ENCODE measurements at places on chromosomes 1 and 21.

- DNase-seq: no peak
These were observed 749 bp downstream of the SEC16B start for GRCh38 chr1:177969109-177969508.

- no peak for DNase-seq
These were observed 87.5 kb upstream of the RUNX3 start for GRCh38 chr1:25017436-25018109.

GRCh38 chr21:41630917-41631316 lies 123.0 kb upstream of the TMPRSS2 start:
- no peak for DNase-seq

- no peak for DNase-seq
These were observed 49.2 kb downstream of the SLC37A1 start for GRCh38 chr21:42562816-42563215.

- no peak for DNase-seq
These were observed 110.6 kb upstream of the PLPPR5 start for GRCh38 chr1:99115231-99115630.

- DNase-seq: no peak
These were observed 14.8 kb downstream of the AVPR1B start for GRCh38 chr1:206102292-206102936.

- no peak for DNase-seq
These were observed 200.4 kb downstream of the FOXD2 start for GRCh38 chr1:47638240-47638639.

GRCh38 chr1:91803123-91803522 lies 82.8 kb downstream of the TGFBR3 start:
- DNase-seq: no peak

DNA sequence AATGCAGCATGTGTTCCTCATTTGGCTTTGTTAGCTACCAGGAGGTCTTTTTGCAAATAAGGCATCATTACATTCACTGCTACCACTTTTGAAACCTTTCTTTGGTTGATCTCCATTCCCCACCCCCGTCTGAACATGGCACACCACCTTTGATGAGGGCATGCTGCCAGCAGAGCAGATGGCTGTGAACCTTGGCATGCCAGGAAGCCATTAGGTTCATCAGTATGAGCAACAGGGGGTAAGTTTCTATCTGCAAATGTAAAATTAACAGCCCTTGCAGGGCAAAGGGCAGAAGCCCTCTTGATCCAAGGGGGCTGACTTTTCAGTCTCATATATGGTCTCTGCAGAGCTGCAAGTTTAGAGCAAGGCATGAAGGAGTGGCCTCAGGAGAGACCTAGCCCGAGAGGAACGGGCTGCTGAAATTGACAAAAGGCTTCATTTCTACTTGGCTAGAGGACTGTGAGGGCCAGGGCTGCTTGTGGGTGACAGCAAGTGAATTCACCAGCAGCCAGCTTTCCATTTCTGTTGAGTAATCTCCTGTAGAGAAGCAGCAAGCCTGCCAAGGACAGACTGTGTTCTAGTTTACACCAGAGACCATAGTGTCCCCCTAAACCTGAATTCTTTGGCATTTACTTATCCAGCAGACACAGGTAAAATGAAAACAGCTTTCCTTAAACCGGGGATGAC lies 127.9 kb downstream of the ZNF326 start:
- no peak for DNase-seq

DNA sequence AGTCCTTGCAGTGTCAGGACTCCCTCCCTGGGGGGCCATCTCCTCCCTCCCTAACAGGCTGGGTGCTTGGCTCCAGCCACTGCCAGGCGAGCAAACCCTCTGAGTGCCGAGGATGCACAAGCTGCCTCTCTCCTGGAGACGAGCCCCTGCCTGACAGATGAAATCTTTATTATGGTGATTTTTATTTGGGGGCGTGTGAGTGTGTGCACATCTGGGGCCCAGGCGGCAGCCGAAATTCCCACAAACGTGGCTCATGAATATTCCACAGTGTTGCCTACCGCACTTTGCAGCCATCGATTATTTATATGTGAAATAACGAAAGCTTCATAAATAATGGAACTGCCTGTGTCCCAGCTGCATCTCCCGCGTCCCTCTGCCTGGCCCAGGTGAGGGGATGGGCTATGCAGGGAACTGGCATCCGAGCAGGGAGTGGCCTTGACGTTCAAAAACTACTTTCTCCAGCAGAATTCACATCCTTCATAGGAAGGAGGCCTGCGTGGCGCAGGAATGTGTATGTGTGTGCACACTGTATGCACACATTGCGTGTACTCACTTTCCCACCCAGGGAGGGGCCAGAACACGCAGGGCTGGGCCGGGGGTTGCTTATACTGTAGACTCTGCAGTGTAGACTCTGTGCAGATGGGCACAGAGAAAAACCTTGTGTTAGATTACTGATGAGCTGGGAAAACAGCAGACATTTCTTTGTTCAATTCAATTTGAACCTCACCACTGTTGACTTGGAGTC lies 73.1 kb downstream of the UBIAD1 start:
- DNase-seq: no peak

- DNase-seq: no peak
These were observed 155.7 kb downstream of the PTPRU start for GRCh38 chr1:29392036-29392435.
